ENCODE measurements at places on chromosomes 12 and 14. TPM values are rescaled to one million over a fixed set of nuclear protein-coding genes. Genes with fewer than 3 reads are reported as not detected.

GRCh38 chr14:75497191-75497590 lies 25.1 kb upstream of the BATF start:
- no peak for DNase-seq

Gene PLXNC1
- total RNA-seq: 1.8 TPM

DNA sequence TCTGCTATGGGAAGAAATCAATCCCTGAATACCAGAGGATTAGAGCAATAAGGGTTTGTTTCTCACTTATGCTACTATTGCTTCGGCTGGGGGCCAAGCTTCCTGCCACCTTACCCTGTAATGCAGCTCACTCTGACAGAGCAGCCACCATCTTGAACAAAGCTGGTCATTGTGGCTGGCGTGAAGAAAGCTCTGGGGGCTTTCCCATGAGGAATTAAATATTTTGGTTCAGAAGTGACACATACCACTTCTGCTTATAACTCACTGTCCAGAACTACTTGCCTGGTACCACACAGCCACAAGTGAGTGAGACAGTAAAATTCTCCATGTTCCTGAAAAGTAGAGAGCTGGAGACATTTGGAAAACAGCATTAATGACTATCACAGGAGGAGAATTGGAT lies 82.6 kb downstream of the GALNT8 start:
- no peak for DNase-seq

GRCh38 chr12:108468196-108468968 lies 46.7 kb upstream of the FICD start:
- no peak for DNase-seq

All from ascending aorta (tissue), 2 donors.